ENCODE measurements at places on chromosomes 1 and 21. TPM values are rescaled to one million over a fixed set of nuclear protein-coding genes. Genes with fewer than 3 reads are reported as not detected.

- DNase-seq = no peak
Observed at GRCh38 chr1:197435224-197435623, 167.2 kb downstream of the CRB1 start.

SCP2 gene
- total RNA-seq = 217 TPM

- no peak for DNase-seq
Observed at GRCh38 chr21:46159390-46159789, 4.0 kb upstream of the FTCD start.

DNA sequence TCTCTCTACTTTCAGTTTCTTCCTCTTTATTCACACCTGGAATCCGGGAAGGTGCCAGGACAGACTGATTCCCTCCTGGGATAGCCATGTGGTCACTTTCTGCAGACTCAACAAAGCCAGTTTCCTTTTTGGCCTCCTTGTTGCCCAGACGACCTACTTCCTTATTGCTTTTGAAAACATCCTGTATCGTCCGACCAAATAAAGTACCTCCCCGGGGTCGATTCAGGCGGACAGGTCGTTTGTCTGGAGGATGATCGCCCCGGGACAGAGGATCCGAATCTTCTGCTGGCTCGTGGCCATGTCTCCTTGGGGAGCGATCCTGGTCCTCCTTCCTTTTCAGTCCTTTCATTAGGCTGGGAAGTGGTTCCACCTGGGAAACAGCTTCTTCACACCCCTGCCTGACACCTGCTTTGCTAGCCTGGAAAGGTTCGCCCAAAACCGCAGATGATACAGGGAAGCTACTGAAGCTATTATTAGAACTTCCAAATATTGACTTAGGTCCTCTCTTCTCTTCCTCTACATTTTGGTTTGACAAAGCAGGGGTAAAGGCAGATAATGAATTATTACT lies 1.2 kb downstream of the MCM3AP start:
- no peak for DNase-seq

OR10Z1 gene
- total RNA-seq = not detected

GRCh38 chr1:156359973-156360372 lies 9.0 kb upstream of the RHBG start:
- DNase-seq = peak; percentile 39

GRCh38 chr1:200452850-200453552 lies 43.2 kb upstream of the ZNF281 start:
- no peak for DNase-seq

DNA sequence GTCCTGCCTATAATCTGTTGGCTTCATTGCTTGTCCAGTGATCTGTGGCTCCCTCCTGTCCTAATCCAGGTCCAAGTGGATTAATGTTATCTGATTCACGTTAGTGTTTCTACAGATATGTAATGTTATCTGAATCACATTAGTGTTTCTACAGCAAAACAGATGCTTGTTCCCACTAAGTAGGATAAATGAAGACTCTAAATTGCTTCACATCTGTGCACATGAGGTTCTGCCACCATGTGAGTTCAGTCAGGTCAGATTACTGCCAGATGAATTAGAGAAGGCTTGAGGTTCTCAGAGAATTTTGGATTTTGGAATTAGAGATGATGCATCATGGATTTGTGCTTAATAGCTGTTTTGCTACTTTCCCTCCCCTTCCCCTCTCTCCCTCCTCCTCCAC lies 13.2 kb downstream of the DISC1 start:
- no peak for DNase-seq

GRCh38 chr21:45889961-45890360 lies 91.6 kb upstream of the COL6A1 start:
- no peak for DNase-seq

CELA3A gene
- not detected for total RNA-seq

DNA sequence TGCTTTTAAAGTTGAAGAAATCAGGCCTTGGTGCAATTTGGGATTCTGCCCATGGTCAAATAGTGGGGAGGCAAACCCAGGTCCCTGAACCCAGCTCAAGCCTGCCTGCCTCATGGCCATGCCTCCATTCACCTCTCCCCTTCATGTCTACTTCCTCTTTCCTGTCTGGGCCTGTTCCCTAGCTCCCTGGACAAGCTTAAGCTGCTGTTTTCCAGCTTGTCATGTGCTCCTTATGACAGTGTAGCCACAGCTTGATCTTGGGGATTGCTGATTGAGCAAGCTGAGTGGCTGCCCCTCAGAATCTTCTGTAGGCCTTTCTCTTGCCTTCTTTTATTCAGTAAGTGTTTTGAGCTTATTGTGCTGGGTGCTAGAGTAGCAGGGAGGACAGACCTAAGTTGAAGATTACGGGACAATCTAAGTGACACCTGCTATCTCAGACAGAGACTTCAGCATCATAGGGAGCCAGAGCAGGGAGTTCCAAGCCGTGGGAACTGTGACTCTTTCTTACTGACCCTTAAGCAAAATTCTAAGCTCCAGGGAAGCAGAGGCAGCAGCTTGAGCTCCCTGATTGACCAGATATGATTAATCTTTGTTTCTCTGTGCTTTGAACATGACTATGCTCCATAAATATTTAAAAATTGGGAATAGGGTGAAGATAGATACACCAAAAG lies 520 bp upstream of the MR1 start:
- peak; percentile 23 for DNase-seq

DNA sequence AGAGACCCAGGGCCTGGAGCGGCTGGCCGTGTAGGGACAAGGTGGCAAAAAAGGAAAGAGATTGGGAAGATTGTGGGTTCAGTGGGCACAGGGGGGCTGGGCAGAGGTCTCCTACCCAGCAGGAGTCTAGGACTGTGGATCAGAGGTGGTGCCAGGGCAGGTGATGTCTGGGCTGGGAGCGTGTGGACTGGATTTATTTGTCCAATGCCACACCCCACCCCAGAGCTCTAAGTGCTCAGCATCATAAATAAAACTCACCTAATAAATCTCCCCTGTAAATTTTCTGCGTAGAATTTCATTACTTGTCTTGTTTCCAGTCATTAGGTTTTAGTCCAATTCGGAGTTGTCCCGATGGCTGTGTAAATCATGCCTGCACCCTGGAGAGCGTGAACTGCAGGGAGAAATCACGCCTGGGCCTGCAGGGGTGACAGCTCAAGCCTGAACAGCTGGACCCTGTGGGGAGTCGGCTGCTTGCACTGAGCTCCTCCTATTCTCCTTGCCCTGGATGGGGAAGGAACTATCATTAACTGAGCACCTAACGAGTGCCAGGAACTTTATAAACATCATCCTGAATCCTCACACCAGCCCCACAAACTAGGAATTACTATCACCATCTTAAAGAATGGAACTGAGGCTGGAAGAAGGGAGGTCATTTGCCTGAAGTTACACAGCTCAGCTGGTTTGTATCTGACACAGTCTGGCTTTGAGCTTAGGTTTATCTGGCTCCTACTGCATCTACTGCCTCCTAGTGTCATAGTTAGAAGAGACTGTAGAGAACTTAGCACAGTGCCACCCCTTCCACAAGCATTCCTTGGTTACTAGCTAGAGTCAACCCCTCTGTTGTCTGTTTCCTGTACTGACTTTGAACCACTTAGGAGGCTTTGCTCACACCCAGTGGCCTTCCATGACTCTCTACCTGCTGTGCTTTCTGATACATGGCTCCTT lies 25.0 kb upstream of the POU3F1 start:
- DNase-seq = peak; percentile 40

LRRC47 gene
- 25.3 TPM for total RNA-seq

- no peak for DNase-seq
Observed at GRCh38 chr1:60865166-60865565, 217.2 kb upstream of the NFIA start.

- DNase-seq = no peak
Observed at GRCh38 chr1:29364101-29364678, 127.9 kb downstream of the PTPRU start.

PDC gene
- not detected for total RNA-seq

KRTAP7-1 gene
- total RNA-seq = not detected

TNFRSF8 gene
- total RNA-seq = not detected

- DNase-seq = peak; percentile 45
Observed at GRCh38 chr1:113792986-113793385, 19.3 kb downstream of the RSBN1 start.

DNA sequence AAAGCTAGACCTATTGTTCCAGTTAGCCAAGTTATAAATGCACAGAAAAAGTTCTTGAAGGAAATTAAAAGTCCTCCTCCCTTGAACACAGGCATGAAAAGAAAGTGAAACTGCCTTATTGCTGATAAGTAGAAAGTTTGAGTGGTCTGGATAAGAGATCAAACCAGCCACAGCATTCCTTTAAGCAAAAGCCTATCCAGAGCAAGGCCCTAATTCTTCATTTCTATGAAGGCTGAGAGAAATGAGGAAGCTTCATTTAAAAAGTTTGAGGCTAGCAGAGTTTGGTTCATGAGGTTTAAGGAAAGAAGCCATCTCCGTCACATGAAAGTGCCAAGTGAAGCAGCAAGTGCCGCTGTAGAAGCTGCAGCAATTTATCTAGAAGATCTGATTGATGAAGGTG lies 2.7 kb upstream of the SSX2IP start:
- DNase-seq = peak; percentile 17

SH2D1B gene
- total RNA-seq = 0.12 TPM

GRCh38 chr1:65845535-65846060 lies 52.9 kb downstream of the PDE4B start:
- DNase-seq = no peak

DNA sequence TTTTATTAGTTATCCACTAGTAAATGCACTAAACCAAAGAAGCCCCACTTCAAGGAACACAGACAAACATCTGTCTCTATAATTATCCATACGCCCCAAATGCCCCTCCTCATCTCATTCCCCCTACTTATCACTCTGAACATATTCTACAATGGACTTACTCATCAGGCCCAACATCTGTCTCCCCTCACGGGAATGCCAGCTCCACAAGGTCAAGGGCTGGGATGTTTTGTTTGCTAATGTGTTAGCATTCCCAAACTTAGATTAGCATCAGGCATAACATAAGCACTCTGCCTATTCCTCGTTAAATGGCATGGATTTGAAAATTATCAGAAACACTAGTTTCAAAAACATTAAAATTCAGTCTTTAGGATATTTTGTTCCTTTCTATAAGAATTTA lies 279.5 kb downstream of the DSCAM start:
- no peak for DNase-seq

TLR5 gene
- 0.20 TPM for total RNA-seq

PEAR1 gene
- total RNA-seq = not detected

- DNase-seq = no peak
Observed at GRCh38 chr1:230005040-230005439, 62.0 kb upstream of the GALNT2 start.

HRNR gene
- total RNA-seq = under 0.01 TPM

LAD1 gene
- total RNA-seq = not detected

- peak; percentile 56 for DNase-seq
Observed at GRCh38 chr1:92184632-92185031, 33.1 kb upstream of the C1orf146 start.

- DNase-seq = peak; percentile 69
Observed at GRCh38 chr1:94296018-94296417, 58.6 kb upstream of the ARHGAP29 start.

DNA sequence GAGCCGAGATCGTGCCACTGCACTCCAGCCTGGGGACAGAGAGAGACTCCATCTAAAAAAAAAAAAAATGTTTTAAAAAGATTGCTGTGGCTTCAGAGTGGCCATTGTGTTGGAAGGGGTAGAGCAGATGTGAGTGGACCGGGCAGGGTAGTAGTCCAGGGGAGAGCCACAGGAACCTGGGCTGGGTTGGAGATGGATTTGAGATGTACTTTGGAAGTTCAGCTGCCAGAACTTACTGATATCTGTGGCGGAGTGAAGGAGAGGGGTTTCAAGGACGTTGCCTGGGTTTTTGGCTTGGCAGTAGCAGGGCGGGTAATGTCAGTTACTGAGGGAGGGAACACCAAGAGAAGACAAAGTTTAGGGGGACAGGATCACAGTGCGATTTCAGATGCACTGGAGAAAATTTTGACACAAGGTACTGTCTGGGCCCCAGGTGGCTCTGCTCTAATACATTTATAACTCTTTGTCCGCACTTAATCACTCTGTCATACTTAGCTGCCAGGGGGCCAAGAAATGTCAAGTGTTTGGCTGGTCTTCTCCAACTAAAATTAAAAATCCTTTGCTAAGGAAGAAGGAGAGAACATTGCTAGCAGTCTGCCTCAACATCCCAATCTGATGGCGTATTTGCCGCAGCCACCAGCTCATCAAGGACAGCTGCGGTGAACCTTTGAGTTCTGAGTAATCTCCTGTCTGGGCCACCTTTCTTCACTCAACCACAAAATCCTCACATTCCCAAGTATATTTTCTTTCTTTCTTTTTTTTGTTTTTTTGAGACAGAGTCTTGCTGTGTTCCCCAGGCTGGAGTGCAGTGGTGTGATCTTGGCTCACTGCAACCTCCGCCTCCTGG lies 9.6 kb downstream of the EPHX1 start:
- DNase-seq = no peak

- DNase-seq = no peak
Observed at GRCh38 chr1:23193391-23194118, 23.7 kb downstream of the HTR1D start.

DNA sequence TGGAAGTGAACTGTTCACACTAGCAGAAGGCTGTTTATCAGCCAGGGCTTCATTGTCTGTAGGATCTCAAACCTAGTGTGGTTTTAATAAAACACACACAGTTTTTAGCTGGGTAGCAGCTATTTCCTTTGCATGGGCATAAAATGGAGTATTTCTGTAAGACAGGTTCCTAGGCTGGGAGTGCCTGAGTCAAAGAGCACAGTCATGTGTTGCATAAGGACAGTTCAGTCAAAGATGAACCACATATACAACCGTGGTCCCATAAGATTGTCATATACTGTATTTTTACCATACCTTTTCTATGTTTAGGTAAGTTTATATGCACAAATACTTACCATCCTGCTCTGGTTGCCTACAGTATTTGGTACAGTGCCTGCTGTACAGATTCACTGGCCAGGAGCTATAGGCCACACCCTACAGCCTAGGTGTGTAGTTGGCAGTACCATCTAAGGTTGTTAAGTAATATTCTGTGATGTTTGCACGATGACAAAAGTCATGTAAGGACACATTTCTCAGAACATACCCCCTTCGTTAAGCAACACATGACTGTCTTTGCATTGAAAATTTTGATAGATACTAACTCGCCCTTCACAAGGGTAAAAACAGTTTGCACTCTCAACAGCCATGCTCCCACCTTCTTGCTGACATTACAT lies 17.2 kb downstream of the LGALS8 start:
- no peak for DNase-seq

GRCh38 chr1:2451741-2452140 lies 24.3 kb upstream of the PLCH2 start:
- DNase-seq = peak; percentile 87
